ENCODE measurements at places on chromosomes 4 and X.

- no peak for DNase-seq
Measured at GRCh38 chrX:124023838-124024238, 62.3 kb downstream of the STAG2 start.

DNA sequence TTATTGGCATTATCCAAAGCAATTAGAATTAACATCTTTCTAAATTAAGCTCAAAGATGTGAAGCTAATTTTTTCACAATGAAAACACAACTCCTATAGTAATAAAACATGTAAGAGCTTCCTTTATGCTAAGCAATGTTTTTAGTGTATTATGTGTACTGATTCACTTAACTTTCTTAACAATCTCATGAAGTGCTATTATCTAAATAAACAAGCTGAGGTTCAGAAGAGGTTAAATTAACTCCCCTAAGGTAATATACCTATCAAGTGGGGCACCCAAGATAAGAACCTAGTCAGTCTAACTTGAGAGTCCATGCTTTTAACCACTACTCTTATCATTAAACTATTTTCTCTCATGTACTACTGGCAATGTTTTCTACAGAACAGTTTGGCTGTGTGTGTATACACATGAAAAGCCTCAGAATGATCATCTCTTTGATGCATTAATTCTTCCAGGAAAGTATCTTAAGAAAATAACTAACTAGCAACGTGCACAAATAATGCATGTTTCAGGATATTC is 13.6 kb downstream of the G3BP2 start:
- DNase-seq = no peak

- no peak for DNase-seq
Measured at GRCh38 chr4:102168580-102168979, 176.7 kb downstream of the SLC39A8 start.

DNA sequence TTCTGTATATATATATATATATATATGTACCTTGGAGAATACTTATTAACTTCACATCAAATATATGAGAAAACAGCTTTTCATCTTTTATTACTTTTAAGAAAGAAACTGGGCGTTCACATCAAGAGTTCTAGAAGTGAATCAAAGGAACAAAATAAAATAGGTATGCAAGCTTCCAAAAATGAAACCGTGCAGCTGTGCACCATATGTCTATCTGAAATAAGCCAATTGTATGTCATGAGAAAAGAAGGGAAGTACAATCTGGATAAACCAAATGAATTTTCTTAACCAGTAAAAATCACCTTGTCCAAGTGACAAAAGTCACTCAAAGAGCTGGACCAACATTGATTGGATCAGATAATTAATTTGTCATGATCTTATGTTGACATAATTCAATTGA is 405.4 kb upstream of the TECRL start:
- no peak for DNase-seq

Measured in suppressor macrophage (primary cell).